ENCODE measurements at places on chromosomes 12 and 14. TPM values are rescaled to one million over a fixed set of nuclear protein-coding genes. Genes with fewer than 3 reads are reported as not detected.

SMIM41 gene
- total RNA-seq, result not detected

RERG gene
- not detected for total RNA-seq

ADCY6 gene
- 0.03 TPM for total RNA-seq

CLMN gene
- 1.5 TPM for total RNA-seq

GPR68 gene
- 25.1 TPM for total RNA-seq

SPIC gene
- not detected for total RNA-seq

KRT8 gene
- not detected for total RNA-seq

MMP17 gene
- total RNA-seq, result 0.28 TPM

TEX52 gene
- not detected for total RNA-seq

CD9 gene
- total RNA-seq, result 1.3 TPM

TTC9 gene
- total RNA-seq, result 15.9 TPM

GDF3 gene
- not detected for total RNA-seq

ZC3H10 gene
- 8.7 TPM for total RNA-seq

TAS2R13 gene
- 1.0 TPM for total RNA-seq
